ENCODE measurements at places on chromosomes 7 and 10.
A peak's percentile ranks its signal among the peaks of the same experiment; 100 is the strongest.

GRCh38 chr7:1698201-1698600 lies 28.1 kb downstream of the ELFN1 start:
- peak; percentile 26 for DNase-seq

DNA sequence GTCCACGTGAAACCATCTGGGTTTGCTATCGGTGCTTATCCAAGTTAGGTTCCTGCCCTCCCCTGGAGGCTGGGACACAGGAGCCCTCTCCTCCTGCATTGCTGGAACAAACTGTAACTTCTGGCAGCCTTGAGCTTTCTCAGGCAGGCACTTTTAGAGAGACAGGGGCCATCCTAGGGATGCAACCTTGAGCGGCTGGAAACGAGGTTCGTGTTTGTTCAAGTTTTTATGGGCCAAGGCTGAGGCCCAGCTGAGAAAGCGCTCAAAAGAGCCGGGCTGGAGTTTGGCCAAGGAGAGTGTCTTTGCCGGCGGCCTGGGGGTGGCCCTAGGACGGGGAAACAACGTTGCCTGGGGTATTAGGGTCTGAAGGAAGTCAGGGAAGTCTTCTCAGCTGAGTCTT lies 5.5 kb upstream of the MMD2 start:
- no peak for DNase-seq

- no peak for DNase-seq
Measured at GRCh38 chr10:7580520-7580919, 86.2 kb downstream of the ITIH5 start.

GRCh38 chr7:76225379-76225778 lies 23.7 kb downstream of the SRRM3 start:
- DNase-seq = no peak

DNA sequence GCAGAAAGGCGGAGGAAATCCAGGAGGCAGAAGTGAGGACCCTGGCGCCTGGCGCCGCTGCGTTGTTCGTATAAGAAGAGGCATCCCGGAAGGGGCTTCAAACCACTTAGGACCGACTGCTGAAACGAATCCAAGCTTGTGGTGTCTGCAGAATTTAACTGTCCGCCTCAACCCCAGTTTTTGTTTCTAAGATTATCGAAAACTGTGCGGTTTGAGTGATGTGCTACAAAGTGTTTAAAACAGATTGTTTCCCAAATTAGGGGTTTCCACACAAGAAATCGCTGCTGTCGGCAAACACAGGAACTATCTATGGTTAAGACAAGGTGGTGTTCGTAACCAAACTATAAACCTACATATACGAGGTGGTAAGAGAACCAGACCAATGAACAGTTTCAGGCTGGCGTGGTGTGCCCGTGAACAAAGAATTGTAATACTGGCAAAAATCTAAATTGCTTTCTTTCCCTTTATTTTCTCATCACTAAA lies 835 bp upstream of the DGKI start:
- DNase-seq = no peak

DNA sequence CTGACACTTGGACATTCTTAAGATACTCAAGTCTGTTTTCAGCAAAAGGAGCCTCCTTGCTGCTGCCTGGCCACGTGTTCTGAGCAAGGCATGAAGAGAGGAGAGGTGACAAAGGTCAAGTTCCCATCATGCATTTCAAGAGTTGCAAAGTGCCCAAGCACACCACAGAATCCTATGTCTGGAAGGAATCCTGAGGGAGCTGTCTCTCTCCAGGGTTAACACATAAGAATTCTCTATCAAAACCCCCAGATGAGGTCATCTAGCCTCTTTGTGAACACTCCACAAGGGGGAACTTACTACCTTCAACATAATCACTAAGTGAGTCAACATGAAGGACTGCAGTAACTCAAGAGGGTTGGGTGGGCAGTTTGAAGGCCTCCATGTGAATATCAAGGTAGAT lies 155.5 kb downstream of the RNF216 start:
- no peak for DNase-seq

DNA sequence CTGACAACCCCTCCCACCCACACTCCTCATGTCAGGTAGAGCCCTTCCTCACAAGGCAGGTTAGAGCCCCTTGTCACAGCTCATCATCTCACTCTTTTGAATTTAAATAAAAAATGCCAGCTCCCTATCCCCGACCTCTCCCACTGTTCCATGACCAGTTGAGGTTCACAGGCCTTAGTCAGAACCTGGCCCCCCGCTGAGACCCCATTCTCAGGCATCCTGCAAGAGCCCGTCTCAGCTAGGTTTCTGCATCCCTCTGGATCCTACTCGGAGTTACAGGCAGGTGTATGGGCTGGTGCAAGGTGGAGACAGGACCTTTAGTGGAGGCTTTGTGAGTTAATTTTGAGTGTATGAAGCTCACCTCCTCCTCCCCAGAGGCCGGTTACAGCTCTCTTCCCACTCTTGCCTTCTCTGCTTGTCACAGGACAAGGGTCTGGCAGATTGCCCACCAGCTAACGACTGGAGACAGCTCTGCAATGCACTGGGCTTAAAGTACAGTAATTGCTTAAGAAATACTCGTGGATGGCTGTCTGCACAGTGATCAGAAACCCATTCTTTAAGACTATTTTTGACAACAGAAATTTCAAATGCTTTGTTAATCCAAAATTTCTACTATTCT lies 394.9 kb upstream of the DPP6 start:
- no peak for DNase-seq

- no peak for DNase-seq
Measured at GRCh38 chr10:11331046-11331577, 280.3 kb downstream of the USP6NL start.

- DNase-seq = no peak
Measured at GRCh38 chr10:97892506-97892905, 42.9 kb downstream of the GOLGA7B start.

- no peak for DNase-seq
Measured at GRCh38 chr7:28160551-28160991, 20.0 kb downstream of the JAZF1 start.

DNA sequence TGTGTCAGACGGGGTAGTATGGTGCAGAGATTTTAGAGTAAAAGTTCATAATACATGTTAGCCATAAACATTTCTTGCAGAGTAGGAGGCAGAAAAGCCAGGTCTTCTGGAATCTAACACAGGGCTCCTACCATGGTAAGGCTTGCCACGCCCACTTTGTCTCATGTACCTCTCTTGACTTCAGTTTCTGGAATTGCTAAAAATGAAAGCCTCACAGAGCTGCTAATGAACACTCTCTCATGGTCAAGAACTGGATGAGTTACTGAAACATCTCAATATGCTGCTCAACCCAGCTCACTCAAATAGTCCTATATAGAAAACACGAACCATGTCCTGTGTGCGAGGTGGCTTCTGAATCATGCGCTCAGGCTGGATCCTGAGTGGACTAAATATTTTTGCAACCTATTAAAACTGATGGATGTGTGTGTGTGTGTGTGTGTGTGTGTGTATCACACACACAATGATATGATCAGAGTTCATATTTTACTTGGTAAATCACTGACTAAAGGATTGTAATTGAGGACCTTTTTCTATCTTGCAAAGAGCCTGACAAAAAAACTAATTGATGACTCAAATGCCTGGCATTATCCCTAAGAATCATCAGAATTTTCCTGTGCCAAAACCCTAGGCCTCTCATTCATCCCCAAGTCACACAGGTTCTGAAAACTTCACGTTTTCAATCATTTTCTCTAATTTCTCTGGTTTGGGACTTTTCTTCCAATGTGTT lies 1306.6 kb downstream of the XPNPEP1 start:
- no peak for DNase-seq

Data from sciatic nerve (tissue), 2 donors.